ENCODE measurements at places on chromosomes 5 and 9.

GRCh38 chr5:38166832-38167231 is 91.5 kb upstream of the EGFLAM start:
- DNase-seq: no peak

DNA sequence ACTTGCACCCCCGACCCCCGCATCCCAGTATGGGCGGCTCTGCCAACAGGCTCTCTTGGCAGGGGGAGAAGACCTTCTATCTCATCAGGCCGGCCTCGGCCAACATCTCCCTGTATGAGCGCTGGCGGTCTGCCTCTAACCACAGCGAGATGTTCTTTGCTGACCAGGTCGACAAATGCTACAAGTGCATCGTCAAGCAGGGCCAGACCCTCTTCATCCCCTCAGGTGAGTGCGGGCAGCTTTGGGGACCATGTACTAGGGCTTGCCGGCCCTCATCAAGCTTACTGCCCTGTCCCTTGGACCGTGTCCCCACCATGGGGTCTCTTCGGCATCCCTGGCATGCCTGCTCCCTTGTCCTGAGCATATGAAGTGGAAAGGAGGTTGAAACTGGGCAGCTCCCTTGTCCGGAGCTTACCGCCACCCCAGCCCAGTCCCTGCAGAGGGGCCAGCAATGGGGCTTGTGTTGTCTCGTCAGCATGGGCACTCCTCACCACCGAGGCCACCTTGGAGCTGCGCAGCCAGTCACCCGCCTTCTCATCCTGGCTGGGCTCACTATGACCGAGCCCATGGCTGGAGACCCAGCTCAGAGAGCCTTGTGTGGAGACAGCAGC is 78.1 kb downstream of the PHF2 start:
- DNase-seq: no peak

GRCh38 chr9:75490326-75490725 is 400.1 kb upstream of the PCSK5 start:
- DNase-seq: no peak

DNA sequence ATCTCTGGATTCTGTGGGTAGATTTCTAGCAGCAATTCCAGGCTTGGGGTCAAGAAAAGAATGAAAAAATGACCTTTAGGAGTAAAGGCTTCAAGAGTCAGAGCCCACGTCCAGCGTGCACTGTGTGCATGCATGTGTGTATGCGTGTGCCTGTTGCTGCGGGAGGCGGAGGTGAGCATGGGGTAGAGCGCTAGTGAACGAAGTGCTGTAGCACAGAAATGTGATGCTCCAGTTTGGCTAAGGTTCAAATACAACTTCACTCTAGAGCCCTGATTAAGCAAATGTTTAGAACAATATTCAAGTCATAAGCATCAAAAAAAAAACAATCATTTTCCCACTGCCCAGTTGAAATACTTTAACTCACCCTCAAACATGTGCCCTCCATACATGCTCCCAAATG is 403.9 kb downstream of the ZNF608 start:
- no peak for DNase-seq

DNA sequence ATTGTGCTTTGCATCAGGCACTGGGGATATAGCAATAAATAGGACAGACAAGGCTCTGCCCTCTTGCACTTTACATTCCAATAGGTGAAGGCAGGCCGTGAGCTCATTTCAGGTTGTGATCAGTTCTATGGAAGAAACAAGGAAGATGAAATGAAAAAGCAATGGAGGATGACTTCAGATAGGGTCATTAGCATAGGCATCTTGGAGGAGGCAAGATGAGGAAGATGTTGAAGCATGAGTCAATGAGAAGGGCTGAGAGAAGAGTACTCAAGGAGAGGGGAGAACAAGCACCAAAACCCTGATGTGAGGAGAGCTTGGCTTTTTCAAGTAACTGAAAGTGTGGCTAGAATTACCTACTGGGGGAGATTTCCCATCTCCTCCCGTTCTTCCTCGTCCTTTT is 5.0 kb upstream of the SPARC start:
- no peak for DNase-seq

GRCh38 chr9:29078063-29078666 is 1504.9 kb upstream of the C9orf72 start:
- DNase-seq: peak; percentile 68

- peak; percentile 44 for DNase-seq
Measured at GRCh38 chr9:136944212-136944518, 373 bp downstream of the FBXW5 start.

GRCh38 chr5:77847814-77848290 is 71.7 kb upstream of the TBCA start:
- no peak for DNase-seq

GRCh38 chr9:96299823-96300222 is 2.2 kb downstream of the HSD17B3 start:
- no peak for DNase-seq

DNA sequence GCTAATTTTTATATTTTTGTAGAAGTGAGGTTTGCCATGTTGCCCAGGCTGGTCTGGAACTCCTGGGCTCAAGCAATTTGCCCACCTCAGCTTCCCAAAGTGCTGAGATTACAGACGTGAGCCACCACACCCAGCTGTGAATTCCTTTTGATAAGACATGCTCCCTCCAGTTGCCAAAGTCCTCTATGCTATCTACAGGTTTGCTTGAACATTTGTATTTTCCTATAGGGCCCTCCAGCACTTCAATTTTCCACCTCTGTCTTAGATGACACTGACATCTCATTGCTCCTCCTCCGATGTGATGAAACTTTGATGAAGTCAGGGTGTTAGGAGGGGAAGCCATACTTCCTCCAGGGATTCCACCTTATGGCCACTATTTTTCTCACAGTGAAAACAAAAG is 25.2 kb upstream of the CTSV start:
- DNase-seq: no peak

GRCh38 chr5:124285071-124285470 is 461.4 kb downstream of the ZNF608 start:
- no peak for DNase-seq

DNA sequence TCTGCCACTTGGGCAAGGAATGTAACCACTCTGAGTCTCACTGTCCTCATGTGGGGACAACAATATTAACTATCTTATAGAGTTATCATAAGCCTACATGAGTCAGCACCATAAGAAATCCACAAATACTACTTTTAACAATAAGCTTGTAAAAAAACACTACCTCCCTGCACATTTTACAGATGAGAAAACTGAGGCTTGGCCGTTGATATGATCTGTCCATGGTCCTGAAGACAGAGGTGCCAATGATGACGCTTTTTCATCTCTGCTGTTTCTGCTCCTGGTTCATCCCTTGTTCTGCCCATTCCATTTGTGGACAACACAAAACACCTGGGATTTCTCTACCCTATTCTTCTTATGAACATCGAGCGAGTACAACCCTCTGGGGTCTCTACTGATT is 23.4 kb upstream of the STRBP start:
- DNase-seq: no peak

GRCh38 chr5:13511442-13511841 is 433.0 kb downstream of the DNAH5 start:
- DNase-seq: no peak

DNA sequence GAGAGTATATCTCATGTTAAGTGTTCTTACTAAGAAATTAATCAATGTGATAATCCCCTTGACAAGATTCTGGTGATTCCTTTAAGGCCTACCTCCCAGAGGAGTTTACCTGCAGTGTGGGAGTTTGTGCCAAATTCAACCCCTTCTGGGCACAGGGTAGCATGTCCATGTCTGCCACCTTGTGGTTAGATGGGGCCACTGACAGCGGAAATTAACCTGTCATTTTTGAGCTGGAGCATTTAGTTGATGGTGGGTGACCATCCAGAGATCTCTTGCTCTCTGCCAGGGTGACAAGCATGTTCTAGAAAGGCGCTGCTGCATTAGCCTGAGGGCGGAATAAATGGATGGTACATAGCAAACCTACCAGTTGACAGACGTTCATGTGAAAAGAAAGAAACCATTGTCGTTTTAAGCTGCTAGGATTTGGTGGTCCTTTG is 132.2 kb downstream of the FBXO4 start:
- peak; percentile 51 for DNase-seq

All from fibroblast of the aortic adventitia (primary cell).